ENCODE measurements at places on chromosomes 7 and 10.

- no peak for DNase-seq
Measured at GRCh38 chr10:75568450-75569130, 137.2 kb downstream of the LRMDA start.

GRCh38 chr7:82629583-82629982 lies 186.0 kb upstream of the CACNA2D1 start:
- DNase-seq: no peak

DNA sequence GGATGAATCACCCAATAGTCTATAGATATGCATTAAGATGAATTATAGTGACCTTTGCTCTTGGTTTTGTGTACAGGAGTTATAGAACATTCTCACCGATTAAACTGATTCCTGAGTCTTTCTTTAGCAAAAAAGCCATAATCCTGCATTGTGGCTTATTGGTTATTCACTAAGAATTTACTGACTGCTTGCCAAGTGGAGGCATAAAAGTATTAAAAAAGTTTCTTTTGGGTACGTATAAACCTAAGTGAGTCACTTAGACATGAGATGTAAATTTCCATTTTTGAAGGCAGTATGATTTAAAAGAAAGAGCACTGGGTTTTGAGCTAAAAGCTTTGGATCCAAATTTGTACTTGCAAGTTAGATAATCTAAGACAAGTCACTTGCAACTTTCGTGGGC lies 100.7 kb downstream of the CDK6 start:
- no peak for DNase-seq

- DNase-seq: no peak
Measured at GRCh38 chr7:74581916-74582440, 75.5 kb upstream of the GTF2I start.

- no peak for DNase-seq
Measured at GRCh38 chr10:117552156-117552631, 9.6 kb downstream of the EMX2 start.

Measured in activated CD4-positive, alpha-beta T cell treated with anti-CD3 and anti-CD28 coated beads for 24 hours (primary cell).